ENCODE measurements at places on chromosomes 12 and 14.
A peak's percentile ranks its signal among the peaks of the same experiment; 100 is the strongest.

GRCh38 chr12:22287101-22287500 lies 47.4 kb downstream of the ST8SIA1 start:
- DNase-seq = no peak

DNA sequence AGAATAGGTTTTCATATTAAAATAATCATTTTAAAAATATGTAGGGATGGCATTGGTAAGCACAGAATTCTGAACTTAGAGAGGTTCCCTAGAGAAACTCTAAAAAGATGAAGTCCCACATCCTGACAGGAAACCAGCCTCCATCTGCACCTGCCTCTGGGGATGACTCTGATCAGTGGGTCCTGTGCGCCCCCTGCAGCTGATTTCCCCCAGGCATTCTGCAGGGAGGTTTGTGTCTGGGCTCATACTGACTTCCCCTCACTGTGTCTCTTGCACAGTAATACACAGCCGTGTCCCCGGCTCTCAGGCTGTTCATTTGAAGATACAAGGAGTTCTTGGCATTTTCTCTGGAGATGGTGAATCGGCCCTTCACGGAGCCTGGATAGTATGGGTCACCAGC lies 602.9 kb downstream of the TMEM121 start:
- DNase-seq = no peak

DNA sequence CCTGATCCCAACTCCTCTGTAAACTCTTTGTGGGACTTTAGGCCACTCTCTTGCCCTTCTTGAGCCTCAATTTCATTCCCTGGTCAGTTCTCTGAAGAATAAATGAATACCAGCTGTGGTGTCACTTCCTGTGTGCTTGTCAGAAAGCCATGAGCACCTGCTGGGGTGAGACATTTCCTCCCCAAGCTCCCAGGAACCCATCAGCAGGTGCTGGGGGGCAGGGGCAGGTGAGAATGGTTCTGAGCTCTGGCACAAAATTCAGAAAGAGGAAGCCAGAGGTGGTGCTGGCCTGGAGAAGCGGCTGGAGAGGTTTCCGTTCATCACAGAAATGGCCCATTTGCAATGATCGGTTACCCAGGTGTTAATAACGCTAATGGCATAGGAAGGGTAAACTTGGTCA lies 14.9 kb downstream of the LHX5 start:
- no peak for DNase-seq

DNA sequence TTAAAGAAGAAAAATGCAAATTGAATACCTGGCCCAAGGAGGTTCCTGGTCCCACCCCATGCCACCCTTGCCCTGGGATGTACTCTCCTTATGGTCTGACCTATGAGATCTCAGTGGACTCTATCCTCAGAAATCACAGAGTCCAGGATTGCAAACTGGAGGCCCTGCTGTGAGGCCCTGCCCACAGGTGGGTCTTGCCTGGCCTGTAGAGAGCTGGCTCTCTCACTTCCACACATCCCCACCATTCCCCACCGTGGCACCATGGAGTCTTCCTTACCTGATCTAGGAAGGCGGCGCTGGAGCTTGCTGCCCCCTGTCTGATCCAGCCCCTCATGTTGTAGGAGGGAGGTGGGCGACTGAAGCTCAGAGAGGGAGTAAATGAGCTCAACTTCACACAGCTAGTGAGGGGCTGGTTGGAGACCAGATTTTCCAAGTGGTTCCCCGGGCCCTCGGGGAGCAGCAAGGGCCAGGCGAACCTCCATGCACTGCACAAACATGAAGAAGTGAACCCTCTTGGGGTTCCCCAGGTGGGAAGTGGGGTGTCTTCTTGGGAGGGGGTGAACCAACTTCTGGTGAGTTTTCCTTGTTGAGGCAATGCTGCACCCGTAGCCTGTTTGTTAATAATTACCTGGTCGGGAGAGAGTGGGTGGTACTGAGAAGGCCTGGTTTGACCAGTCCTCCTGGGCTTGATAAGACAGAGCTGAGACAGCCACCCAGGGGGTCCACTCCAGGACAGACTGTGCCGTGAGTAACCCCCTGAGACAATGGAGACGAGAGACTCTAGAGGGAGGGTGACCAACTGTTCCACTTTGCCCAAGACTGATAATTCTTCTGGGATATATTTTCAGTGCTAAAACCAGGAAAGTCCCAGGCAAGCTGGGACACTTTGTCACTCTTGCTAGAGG lies at the start of gene SERPINA4:
Gene SERPINA4, plus strand, starts transcription at position 692 of the 905 bp plus-strand sequence. CDS start 2,041 bp downstream, outside the sequence.
- no peak for DNase-seq

DNA sequence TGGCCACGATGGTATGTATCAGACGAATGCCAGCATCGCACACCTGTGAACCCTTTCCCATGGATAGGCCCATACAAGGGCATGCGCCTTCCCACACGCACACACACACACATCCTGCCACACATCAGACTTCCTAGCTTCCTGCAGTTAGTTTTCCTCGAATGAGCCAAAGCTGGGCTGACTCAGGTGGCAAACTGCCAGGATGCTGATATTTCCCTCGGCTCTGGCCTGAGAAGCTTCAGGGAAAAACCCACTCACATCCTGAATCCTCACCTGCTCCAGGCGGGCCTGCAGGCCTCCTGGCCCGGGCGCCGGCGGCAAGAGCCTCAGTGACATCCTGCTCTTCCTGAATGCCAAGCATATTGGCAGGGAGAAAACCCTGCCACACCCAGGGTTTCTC lies 22.4 kb downstream of the CALM1 start:
- DNase-seq = no peak

DNA sequence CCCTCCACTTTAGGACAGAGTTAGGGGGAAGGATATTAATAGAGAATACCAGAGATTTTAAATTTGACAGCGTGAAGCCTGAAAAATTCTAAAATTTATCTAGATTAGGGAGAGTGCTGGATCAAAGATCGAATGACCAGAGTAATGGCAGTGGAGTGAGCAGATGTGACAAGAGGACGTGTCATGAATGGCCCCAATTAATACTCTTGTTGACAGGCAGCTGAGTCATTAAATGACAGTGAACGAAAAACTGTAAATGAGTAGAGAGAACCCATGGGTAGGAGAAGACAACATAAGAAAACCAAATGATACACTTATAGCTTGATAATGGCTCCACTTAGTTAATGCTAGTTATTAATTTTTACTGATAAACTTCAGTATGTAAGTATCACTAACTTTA lies 73.9 kb upstream of the PLEKHA5 start:
- no peak for DNase-seq

DNA sequence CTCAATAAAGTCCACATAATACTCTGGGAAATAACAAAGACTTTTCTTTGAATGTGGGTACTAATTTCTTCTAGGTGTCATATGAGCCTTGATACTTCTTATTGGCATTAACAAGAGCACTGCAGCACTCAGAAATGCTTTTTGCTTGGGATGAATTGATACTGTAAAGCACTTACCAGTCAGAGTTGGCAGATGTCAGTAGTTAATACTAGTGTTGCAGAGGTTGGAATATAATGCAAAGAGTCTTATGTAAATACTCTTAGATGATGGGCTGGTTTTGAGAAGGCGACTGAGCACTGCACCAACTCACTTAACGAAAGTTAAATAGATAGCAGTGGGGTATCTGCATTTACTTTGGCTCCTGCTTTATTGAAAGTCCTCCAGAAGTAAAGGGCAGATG lies 25.6 kb upstream of the MBIP start:
- DNase-seq = no peak

DNA sequence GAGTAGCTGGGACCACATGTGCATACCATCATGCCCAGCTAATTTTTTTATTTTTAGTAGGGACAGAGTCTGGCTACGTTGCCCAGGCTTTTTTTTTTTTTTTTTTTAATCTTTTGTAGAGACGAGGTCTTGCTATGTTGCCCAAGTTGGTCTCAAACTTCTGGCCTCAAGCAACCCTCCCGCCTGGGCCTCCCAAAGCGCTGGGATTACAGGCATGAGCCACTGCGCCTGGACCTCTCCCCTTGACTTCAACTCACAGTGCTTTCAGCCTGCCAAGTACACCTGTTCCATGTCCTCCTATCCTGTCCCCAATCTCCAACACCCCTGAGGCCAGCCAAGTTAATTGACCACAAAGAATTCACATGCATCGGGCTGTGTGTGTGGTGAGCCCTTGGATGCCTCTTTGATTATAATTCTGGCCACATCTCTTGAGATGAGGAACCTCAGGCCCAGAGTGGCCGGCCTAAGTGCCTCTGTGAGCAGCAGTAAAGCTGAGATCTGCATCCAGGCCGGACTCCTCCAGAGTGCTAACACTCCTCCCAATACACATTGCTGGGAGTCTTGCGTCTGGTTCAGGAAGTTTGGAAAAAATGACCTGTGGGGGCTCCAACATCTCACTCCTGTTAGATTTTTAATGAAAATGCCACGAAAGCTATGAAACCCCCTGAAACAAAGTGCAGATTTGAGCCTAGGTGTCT lies 6.8 kb downstream of the RAB35 start:
- no peak for DNase-seq

DNA sequence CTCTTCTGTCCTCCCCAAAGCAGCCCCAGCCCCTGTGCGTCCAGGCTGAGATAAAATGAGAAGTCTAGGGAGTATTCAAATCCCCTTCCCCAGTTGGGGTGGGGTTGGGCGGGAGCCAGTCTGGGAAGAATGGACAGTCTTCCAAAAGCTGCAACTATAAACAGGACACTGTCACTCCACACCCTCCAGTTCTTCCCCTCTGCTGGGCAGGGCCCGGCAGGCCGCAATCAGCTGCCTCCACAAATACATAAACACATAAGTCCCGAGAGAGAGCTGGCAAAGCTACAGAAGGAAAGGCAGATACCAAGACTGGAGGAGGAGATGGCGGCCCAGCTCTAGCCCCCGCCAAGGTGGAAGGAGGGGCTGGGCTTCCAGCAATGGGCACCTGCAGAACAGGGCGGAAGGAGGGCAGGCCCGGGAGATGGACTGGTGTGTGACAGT lies 12.7 kb downstream of the LTBP2 start:
- no peak for DNase-seq

DNA sequence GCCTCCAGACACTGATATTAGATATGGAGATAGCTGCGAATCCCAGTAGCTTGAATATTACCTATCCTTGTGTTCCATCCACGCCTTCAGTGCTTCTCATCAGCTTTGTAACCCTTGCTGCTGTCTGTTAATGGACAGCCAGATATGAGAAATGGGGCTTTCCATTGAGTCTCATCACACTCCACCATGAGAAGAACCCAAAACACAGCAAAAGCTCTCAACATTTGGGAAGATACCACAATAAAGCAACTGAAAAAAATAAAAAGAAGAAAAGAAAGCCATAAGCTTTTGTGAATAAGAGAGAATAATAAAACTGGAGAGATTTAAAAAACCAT lies 225.4 kb downstream of the GALC start:
- no peak for DNase-seq

DNA sequence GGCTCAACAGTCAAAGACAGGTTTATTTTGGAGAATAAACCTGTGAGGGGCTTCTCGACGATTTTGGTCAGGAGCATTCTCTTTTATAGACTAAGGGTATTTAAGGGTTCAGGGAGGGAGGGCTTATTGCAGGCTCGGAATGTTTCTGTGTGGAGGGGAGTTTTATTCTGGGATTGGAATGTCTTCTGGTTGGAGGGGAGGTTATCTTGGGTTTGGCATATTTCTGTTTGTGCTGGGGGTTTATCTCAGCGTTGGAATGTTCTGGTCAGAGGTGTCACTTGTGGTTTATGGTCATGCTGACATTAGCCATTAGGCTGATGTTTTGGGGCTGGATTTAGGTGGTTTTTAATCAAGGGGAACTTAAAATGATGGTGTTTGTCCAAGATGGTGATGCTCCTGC lies 103.9 kb downstream of the SUDS3 start:
- DNase-seq = no peak

DNA sequence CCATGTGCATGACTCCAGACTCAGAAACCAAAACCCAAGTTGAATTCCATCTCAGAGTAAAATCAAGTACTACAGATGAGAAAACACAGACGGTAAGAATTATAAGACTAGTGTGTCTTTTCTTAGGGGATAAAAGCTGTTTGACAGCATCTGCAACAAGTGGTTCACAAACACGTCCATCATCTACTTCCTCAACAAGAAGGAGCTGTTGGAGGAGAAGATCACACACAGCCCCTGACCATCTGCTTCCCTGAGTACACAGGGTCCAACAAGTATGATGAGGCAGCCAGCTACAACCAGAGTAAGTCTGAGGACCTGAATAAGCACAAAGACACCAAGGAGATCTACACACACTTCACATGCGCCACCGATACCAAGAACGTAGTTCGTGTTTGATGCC lies 110.7 kb upstream of the ATF7IP start:
- DNase-seq = no peak

- DNase-seq = peak; percentile 19
Observed at GRCh38 chr14:52960627-52961026, 9.8 kb upstream of the FERMT2 start.

Measured in CD4-positive, alpha-beta T cell treated with Interferon alpha-2 for 1 hour (primary cell).